Activated T-cell treated with anti-CD3 and anti-CD28 coated beads, Interleukin-2, amount 50 U/mL, for 48 hours (primary cell): ENCODE measurements at places on chromosomes 12 and 14.
A peak's percentile ranks its signal among the peaks of the same experiment; 100 is the strongest.

GRCh38 chr12:96234591-96235483 is 40.7 kb downstream of the ELK3 start:
- no peak for DNase-seq

DNA sequence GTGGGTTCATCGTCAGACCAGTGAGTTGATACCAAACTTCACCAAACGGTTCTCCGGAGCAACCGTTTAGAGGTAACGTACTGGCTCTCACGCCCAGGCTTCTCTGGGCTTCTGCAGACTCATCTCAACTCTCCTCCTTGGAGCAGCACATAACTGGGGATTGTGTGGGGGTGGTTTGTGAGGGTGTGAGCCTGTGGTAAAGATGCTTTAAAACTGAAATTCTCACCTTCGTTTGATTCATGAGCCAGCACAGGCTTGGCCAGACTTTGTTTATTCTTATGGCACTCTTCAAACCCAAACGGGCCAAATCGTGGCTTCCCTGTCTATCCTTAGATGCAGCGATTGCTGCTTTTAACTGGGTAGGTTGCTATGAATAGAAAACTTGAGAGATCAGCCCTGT is 121.3 kb downstream of the SAMD4A start:
- peak; percentile 46 for DNase-seq

GRCh38 chr14:61860294-61860918 is 98.2 kb downstream of the SNAPC1 start:
- DNase-seq = peak; percentile 81

- DNase-seq = no peak
Observed at GRCh38 chr14:95835121-95835730, 41.4 kb upstream of the TUNAR start.

- DNase-seq = no peak
Observed at GRCh38 chr12:126076515-126076914, 1011.3 kb downstream of the AACS start.

DNA sequence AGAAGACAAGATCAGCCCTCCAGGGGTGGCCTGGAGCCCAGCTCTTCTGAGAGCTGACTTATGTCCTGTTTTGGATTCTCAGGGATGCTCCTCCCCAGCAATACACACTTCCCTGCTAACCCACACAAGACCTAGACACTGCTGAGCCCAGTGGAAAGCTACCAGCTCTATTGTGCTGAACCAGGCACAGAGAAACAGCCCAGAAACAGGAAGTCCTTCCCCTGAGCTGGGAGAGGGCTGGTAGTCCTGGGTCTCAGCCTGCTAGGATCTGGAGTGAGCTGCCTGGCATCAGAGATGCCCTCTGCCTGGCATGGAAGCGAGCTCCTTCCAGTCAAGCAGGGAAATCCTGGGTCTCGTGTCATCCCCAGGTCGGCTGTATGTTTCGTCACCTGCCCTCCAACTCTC is 1.2 kb upstream of the LAG3 start:
- DNase-seq = no peak

GRCh38 chr12:116777245-116777644 is 39.1 kb downstream of the RNFT2 start:
- no peak for DNase-seq

- no peak for DNase-seq
Observed at GRCh38 chr14:51203881-51204280, 36.2 kb upstream of the TMX1 start.

DNA sequence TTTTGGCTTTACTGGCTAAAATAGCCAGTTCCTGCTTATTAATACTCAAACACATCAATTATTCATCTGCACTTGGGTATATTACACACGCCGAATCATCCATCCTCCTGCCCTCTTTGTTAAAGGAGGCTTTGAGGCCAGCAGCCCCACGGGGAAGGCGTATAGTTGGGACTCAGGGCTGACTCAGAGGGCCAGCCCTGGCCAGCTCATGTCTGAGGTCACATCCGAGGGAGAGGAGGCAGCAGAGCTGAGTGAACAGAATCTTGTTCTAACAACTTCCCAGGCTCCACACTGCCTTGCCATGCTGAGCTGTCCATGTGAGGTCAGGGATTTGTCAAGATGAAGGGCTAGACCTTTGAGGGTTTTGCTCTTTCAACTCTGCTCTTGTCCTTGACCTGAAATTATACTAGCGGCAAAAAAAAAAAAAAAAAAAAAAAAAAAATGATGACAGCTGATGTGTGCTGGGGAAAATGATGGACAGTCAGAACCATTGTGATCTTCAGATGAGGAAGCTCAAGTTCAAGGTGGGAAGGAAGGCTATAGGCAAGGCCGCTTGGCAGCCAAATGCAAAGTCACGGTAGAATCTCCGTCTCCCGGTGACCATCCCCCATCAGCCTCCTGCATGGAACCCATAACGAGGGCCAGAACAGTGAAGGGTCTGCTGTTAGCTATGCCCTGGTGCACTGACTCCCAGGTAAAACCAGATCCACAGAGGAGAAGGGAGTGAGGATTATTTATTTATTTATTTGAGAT is 12.5 kb upstream of the MARK3 start:
- peak; percentile 58 for DNase-seq

- no peak for DNase-seq
Observed at GRCh38 chr12:2194060-2194459, 141.3 kb downstream of the CACNA1C start.

DNA sequence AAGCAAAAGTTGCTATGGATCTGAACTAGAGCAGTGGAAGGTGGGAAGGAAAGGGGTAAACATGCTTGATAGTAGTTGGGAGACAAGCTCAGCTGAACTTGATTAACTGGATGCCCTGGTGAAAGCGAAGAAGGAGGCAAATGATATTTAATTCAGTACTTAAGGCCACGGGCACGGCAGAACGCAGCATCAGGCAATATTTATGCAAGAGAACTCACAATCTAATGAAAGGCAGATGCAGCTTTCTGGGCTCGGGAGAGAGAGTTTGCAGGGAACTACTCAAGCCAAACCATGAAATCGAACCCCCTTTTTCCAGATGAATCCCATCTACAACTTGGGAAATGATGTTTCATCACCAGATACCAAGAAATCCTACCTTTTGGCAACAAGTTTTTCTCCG is 3.5 kb upstream of the CNIH1 start:
- DNase-seq = no peak

- DNase-seq = no peak
Observed at GRCh38 chr14:55381040-55381439, 30.6 kb downstream of the ATG14 start.

- no peak for DNase-seq
Observed at GRCh38 chr12:71710276-71711125, 24.6 kb downstream of the TMEM19 start.

DNA sequence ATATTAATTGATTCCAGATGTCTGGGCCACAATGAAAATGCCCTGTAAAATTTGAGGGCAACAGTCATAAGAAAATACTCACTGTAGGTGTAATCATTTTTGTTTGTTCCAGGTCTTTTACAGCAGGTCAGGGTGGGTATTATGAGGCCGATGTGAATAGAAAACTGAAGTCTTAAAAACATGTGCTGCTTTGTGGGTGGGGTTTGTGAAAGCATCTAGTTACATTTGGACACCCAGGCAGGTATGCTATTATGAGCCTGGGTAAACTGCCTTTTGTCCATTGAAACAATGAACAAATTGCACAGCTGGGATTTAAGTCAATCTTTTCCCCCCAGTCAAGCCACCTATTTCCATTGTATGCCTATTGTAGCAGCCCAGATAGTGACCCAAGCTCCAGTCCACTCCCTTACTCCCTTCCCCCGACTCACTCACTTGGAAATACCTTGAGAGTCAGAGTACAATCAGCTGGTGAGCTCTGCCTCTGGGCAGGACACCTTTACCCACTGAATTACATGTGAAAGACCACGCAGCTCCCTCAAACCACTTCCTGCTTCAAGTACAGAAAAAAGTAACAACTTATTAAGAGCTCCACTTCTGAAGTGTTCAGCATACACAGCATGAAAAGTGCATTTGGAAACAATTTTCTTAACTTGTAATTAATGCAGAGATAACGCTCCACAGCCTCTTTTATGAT is 1.8 kb downstream of the IGF1 start:
- peak; percentile 44 for DNase-seq

DNA sequence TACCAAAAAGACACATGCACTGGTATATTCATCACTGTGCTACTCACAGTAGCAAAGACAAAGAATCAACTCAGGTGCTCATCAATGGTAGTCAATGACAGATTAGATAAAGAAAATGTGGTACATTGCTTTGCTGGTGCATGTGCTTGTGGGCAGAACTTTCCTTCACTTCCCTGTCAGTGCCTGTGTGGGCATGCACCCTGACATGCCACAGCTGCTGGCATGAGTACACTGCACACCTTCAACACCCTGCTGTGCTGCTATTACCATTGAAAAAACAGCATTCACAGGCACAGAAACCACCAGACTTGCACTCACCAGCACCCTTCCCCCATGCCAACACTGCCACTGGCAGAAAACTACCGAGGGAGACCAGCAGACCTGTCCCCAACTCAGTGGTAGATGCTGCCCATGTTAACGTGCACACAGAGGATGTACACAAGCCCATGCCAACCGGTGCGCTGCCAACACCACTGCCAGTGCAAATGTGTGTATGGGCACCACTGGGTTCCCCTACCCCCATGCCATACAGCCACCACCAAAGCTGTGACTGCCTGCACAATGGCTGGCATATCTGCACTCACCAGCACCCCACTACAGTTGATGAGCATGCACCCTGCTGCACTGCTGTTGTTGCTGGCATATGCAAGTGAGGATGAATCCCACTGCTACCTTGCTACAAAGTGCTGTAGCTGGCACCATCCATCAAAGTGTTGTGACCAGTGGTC is 57.4 kb downstream of the APOBEC1 start:
- DNase-seq = no peak

- no peak for DNase-seq
Observed at GRCh38 chr12:19945559-19946435, 422.5 kb upstream of the PDE3A start.

- no peak for DNase-seq
Observed at GRCh38 chr12:64083285-64084210, 138.5 kb downstream of the KICS2 start.

- no peak for DNase-seq
Observed at GRCh38 chr14:77580964-77581505, 35.4 kb downstream of the SPTLC2 start.

DNA sequence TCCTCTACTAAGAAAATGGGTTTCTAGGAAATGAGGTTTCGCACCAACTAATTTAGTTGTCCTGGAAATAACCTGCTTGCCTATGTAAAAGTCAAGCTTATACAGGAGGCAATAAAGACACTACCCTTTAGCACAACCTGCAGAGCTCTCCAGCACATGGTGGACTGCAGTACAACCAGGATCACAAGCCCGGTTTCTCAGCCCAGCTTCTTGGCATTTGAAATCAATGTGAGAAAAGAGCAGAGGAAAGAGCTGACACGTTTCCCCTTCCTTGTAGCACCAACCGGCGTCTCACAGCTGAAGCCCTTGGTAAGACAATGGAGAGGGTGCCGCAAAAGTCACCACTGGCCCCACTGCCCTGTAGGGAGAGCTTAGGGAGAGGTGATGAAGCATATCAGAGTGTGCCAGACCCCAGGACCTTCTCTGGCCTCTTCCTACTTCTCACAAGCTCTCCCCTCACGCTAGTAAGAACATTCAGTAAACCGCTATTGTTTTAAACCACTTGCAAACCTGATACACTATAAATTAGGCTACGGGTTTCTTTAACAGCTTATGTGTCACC is 8.6 kb downstream of the SPTLC2 start:
- peak; percentile 37 for DNase-seq

DNA sequence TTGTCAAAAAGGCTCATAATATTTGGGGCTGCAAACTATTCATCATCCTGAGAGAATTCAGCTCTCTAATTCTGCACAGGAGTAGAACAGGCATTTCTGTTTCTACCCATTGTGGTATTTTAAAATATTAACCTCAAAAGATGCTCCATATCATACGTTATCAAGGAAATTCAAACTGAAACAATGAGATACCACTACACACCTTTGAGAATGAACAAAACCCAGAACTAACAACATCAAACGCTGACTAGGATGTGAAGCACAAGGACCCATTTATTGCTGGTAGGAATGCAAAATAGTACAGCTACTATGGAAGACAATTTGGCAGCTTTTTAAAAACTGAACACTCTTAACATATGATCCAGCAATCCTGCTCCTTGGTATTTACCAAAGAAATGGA is 171.8 kb downstream of the DUSP6 start:
- DNase-seq = no peak

- peak; percentile 35 for DNase-seq
Observed at GRCh38 chr12:65741656-65742017, 82.6 kb upstream of the HMGA2 start.

GRCh38 chr14:20712904-20713303 is 24.3 kb downstream of the ANG start:
- DNase-seq = no peak

DNA sequence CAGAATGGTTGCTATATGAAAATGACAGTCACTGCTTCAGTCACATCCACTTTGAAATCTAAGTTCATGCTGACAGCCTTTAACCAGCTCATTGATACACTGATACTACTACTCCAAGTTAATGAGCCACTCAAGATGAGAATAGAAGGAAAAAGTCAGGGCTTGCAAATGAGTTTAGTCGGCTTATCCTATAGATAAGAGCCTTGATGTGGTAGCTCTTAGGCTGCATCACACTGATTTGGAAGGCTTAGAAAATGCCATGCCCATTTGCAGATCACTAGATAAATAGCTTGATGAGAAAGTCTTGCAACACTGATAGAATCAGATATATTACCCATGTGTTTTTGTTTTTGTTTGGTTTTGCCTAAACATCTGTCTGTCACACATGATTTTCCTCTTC is 251.4 kb upstream of the ATXN7L3B start:
- no peak for DNase-seq

GRCh38 chr12:65993173-65993572 is 137.4 kb downstream of the LLPH start:
- no peak for DNase-seq

GRCh38 chr14:88129306-88130056 is 124.5 kb downstream of the GPR65 start:
- no peak for DNase-seq

GRCh38 chr12:123049398-123050240 is 69.1 kb downstream of the ARL6IP4 start:
- no peak for DNase-seq

GRCh38 chr14:93185349-93185720 is 218 bp downstream of the LYSET start:
- no peak for DNase-seq

DNA sequence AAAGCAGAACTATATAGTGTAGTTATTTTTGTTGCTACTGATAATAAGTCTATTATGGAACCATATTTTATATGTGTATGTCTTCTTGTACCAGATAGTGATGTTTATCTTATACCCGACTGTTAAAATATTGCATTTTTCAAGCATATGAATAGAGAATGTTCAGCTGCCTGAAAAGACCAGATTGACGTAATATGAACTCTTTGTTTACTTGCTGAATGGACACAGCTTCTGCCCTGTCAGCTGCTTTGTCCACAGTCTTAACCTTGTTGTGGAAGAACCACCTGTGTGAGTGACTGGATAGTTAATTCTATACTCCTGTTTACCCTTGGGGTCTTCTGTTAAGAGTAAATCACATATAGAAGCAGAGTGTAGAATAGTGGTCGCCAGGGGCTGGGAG is 109.3 kb downstream of the LGR5 start:
- no peak for DNase-seq

- no peak for DNase-seq
Observed at GRCh38 chr12:124938587-124938986, 24.1 kb upstream of the UBC start.

- DNase-seq = no peak
Observed at GRCh38 chr14:96224480-96225096, 19.9 kb downstream of the BDKRB2 start.

GRCh38 chr14:76846331-76847047 is 20.3 kb downstream of the LRRC74A start:
- DNase-seq = no peak

- no peak for DNase-seq
Observed at GRCh38 chr12:69821456-69822159, 3.4 kb upstream of the MYRFL start.

GRCh38 chr12:25266497-25266896 is 15.8 kb upstream of the KRAS start:
- no peak for DNase-seq
